ENCODE measurements at places on chromosomes 13 and 19.

DNA sequence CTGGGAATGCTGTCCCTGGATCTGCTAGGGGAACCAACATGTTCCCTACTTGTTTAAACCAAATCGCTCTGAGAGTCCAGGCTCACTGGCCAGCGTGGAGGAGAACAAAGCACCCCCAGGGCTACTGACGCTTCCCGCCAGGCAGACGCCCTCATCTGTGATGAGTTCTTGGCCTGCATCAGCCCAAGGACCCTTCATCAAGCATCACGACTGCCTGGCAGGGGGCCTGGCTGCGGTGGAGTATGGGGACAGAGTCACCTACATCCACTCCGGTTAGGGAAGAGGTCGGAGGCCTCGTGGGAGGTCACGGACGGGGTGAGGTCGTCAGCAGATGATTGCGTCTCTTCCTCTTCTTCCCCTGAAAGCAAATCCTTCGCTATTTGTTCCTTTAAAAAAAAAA lies 17.7 kb downstream of the MIER2 start:
- DNase-seq = no peak

- no peak for DNase-seq
Observed at GRCh38 chr19:33193865-33194362, at the start of gene LRP3. TSS of gene LRP3 (plus strand) at chr19:33194330. CDS start at chr19:33194786, 456 bp downstream.

DNA sequence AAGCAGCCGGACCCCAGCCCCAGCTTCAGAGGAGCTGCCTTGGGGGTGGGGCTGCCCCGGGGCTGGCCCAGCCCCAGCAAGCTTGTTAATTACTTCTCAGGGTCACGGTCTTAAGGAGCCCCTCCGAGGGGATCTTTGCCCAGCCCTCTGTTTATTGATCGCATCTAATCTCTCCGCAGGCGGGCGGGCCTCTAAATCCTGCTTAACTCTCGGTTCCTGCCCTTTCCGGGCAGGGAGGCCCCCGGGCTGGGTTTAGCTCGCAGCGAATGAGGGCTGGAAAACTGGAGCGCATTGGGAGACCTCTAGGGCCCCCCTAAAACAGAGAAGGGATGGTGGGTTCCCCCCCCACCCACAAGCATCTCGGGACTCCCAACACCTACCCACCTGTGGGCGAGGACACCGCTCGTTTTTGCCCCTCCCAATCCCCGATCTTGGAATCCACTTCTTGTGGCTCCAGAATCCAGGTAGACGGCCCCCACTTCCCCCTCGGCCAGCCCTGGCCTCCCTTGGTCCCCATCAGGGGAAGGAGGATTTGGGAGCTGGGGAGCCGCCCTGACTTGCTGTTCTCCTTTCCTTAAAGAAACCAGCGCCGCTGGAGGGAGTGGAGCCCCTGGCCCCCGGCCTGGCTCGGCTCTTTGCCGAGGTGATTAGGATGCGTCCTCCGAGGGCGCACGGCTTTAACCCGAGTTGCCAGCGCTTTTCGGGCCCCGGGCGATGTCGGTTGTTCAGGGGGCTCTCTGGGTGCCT lies 59.5 kb upstream of the ADGRL1 start:
- no peak for DNase-seq

DNA sequence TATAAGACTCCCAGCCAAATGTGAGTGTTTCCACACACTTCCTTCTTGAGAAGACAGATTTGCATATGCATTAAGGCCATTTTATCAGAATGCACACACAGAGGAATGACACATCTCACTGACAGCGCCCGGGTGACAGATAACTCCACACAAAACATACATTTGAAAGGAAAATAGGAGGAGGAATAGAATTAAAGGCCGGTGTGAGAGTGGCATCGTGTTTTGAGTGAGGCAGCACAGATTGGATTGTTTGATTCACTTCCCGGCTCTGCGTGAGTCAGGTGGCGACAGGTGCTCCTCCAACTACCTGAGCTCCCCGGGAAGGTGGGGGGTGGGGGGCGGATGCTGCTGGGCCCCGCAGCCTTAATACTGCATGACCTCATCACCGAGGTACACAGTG lies 429.0 kb downstream of the TSHZ3 start:
- DNase-seq = no peak

- DNase-seq = no peak
Observed at GRCh38 chr13:93550236-93550635, 323.6 kb downstream of the GPC6 start.

DNA sequence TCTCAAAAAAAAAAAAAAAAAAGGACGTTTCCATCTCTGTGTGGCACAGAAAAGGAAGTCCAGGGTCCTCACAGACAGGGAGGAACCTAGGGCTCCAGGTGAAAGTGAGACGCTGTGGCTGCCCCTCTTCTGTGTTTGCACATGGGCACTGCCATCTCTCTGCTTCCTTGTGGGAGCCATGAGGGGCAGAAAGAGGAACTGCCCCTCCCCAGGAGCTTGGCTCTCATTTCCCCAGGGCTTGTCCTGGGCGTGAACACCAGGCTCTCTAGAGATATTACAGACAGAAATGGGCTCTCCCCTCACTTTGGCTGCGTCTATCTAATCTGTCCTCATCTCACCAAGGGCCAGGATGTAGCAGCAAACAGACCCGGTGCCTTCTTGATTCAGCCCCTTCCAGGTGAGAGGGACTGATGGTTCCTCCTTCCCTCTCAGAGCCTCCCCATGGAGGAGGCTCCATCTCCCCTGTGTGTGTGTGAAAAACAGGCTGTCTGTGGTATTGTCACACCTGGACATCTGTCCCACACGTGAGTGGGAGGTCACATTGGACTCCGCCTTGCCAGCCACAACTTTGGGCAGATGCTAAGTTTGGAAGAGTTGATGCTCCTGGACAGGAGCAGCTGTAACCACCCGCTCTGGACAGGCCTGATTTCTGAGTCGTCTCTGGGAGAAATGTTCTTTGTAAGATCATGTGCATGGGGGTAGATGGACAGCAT lies 840 bp upstream of the LILRA4 start:
- no peak for DNase-seq

Measured in stimulated activated CD4-positive, alpha-beta T cell treated with anti-CD3 and anti-CD28 coated beads, Interleukin-12 subunit alpha, Interleukin-12 subunit beta, amount 100 ng/mL, for 48 hours (primary cell).